IPS DF 6.9 (cell line): ENCODE measurements at places on chromosomes 7 and 10.

DNA sequence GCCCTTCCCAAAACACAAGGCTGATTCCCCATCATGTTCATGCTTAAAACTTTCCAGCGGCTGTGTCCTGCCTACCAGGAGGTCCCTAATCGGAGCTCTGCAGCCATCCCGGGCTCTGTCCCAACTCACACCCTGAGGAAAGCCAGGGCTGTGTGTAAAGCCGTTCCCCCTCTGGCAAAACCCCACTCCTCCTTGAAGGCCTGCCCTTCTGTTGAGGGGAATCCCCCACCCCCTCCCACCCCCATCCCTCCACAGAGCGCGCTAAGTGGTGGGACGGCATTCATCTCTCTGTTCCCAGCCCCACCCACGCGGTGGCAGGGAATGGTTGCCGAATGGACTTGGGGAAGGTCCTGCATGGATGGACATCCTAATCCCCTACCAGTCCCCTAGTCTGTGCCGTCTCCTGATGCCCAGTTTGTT is 667 bp upstream of the TMEM120A start:
- DNase-seq: no peak

DNA sequence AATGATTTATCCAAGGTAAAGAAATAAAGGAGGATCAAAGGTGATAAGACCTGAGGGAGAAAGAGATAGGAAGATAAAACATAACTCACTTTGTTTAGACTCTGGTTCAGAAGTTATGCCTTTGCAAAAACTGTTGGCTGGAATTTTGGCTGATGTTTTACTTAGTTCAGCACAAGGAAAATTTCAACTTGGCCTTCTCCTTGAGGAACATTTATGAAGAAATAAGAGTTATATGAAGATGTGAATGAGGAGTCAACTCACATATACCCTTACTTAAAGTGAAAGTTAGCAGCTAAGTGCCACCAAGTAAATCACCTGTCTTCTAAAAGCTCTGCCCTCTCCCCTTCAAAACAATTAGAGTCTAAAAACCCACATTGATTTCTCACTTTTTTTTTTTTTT is 39.7 kb upstream of the COL1A2 start:
- no peak for DNase-seq

GRCh38 chr7:156445997-156446761 is 194.4 kb upstream of the RNF32 start:
- no peak for DNase-seq

GRCh38 chr10:44393834-44394547 is 9.1 kb upstream of the CXCL12 start:
- DNase-seq: no peak

DNA sequence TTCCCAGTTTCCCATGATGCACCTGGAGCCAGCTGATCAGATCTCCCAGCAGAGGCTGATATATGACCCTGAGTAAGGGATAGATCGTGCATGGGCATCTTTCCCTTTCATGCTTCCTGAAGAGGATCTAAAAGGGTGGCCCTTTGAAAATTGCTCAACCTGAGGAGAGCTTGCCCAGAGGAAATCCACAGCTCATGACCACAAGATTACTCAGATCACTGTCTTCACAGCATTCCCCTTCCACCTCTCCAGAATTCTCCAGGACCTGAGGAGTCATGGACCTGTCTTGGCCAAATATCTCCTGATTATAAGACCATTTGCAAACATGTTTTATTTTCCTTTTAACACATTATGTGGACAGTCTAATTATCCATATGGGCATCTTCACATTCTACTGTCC is 328.1 kb downstream of the LHFPL3 start:
- DNase-seq: no peak

DNA sequence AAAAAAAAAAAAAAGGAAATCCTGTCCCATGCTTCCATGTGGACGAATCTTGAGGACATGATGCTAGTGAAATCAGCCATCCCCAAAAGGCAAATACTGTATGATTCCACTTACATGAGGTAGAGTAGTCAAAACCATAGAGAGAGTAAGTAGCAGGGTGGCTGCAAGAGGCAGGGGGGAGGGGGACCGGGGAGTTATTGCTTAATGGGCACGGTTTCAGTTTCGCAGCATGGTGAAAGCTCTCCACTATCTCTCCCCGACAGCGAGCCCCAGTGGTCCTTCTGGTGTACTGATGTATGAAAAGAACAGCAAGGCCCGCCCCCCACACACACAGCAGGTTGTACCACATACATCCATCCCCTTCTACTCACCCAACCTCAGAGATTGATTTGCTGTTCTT is 32.8 kb downstream of the NOD1 start:
- no peak for DNase-seq

GRCh38 chr7:155950898-155951553 is 138.8 kb upstream of the SHH start:
- no peak for DNase-seq

DNA sequence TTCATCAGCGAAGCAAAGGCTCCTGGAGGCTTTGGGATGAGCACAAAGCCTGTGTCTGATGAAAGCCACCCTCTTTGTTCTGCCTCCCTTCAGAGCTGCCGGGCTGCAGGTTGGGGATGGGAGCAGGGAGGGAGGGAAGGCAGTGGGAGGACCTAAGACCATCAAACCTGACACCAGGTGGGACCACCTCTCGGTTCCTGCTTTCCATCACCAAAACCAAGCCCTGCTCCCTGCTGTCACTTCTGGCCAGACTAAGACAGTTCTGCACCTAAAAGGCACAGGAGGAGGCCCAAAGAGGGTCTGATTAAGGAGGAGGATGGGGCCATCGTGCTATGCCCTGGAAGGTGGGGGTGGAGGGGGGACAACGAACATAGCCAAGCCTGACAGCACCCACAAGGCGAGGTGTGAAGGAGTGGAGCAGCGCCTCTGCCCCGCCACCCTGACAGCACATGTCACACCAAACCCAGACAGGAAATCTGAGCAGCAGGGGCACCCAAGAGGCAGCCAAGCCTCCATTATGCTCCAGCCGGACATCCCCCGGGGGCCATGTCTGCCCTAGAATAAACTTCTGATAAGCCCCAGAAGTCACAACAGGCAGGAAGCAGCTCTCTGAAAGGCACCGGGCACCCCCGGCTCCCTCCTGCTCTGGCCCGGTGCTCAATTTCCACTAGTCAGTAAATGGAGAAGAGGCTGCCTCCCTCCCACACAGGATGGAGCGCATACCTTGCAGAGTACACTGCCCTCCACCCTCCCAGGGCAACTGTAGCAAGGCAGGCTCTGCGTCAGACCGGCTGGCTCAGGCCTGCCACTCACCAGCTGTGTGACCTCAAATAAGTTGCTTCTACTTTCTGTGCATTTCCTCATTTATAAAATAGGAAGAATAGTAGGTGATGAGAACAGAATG is 48.9 kb downstream of the DLG5 start:
- DNase-seq: peak; percentile 85

GRCh38 chr7:35485436-35485835 is 209.5 kb downstream of the HERPUD2 start:
- no peak for DNase-seq

DNA sequence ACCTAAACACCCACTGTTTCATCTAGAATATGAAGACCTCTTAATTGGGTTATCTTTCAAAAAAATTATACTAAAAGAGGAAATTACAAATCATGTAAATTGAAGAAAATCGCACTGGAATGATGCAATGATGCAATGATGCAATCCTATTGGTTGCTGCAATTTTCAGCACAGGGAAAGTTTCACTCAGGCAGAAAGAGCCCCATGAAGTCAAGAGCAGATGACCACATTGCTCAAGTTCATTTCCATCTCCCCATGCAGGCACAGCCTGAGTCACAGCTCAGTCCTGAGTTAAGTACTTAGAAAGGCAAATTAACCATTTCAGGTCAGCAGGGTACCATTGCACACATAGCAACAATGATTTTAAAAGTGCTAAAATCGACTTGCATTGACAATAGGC is 180.3 kb upstream of the MYO3A start:
- no peak for DNase-seq

- DNase-seq: no peak
Measured at GRCh38 chr10:32937911-32938424, 20.1 kb downstream of the ITGB1 start.

GRCh38 chr7:36182854-36183604 is 30.0 kb downstream of the EEPD1 start:
- no peak for DNase-seq

GRCh38 chr7:128407751-128408708 is 1.8 kb downstream of the IMPDH1 start:
- no peak for DNase-seq

DNA sequence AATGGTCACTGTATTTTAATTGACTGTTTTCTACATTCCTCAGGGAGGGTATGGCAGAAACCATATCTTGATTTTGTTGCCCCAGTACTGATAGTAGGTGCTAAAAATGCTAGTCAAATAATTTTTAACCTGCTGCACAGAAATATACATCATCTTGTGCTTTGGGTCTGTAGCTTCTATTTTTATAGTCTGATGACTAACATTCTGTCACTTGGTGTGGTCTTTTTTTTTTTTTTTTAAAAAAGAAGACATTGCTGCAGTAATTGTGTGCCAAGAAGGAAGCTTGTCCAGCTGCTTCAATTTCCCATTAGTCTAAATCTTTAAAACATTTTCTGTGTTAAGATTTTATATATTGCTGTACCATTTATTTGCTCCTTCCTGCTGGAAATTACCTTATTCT is 83.6 kb downstream of the ICA1 start:
- no peak for DNase-seq

DNA sequence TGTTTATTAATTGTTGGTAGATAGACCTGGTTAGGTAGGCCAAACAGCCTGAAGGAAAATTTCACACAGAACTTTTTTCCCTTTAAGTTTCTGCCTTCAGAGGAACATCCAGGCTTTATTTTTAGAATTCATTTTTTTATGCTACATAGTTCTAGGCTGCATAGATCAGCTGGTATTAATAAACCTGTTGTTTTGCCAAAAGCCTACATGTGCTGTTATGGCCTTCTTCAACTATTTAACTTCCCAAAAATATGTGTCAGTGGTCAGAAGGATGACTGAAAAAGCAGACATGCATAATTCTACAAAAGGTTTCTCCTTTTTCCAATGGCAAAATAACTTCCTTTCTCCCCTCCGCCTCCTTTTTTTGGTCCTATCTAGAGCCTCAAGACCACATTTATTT is 303.0 kb upstream of the DKK1 start:
- DNase-seq: no peak

GRCh38 chr10:44233561-44234482 is 151.1 kb downstream of the CXCL12 start:
- DNase-seq: no peak

GRCh38 chr10:63431962-63432797 is 33.6 kb downstream of the JMJD1C start:
- DNase-seq: no peak

DNA sequence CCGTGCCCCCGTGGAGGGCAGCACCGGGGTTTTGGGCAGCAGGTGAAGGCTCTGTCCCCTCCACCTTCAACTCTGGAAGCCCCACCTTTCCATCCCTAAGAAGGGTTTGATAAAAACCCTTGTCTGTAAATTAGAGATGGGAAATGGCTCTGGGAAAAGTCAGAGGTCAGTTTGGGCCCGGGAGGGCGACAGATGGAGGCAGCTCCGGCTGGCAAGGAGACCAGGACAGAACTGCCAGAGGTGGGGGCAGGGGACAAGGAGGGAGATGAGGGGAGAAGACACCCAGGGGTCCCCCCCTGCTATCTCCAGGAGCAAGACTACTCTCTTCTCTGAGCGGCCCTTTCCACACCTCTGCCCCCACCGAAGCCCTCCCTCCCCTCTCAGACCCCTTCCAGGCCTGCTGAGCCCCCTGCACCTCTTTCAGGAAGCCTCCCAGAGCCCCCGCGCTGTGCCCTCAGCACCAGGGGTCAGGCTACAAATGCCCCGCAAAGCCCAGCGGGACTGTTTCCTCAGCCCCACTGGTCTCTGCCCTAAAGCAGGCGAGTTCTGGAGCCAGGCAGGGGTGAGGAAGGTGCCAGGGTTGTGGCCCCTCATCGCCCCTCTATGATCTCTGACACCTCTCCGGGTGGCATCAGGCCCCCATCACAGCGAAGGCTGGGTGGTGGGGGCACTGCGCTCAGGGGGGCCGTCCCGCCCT is 980 bp upstream of the SH2B2 start:
- DNase-seq: no peak

GRCh38 chr7:137873524-137873923 is 26.8 kb upstream of the DGKI start:
- no peak for DNase-seq

DNA sequence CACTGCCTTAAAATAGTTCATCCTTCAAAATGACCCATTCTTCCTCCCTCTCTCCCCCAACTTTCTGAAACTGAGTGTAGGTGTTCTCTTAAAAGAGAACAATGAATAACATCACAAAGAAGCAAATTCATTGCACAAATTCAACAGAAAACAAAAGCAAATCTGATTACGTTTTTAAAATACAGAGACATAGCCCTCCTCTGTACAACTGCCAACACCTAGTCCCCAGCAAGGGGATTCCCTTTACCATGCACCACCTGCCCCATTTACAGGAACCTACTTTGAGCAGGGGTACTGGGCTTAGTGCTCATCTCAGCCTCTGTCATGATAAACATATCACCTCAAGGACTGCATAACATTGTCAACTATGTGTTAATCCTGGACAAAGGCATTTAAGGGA is 302.8 kb upstream of the AOAH start:
- DNase-seq: no peak
